Smooth muscle cell of the brain vasculature (primary cell): ENCODE measurements at places on chromosomes 1 and 21.

DNA sequence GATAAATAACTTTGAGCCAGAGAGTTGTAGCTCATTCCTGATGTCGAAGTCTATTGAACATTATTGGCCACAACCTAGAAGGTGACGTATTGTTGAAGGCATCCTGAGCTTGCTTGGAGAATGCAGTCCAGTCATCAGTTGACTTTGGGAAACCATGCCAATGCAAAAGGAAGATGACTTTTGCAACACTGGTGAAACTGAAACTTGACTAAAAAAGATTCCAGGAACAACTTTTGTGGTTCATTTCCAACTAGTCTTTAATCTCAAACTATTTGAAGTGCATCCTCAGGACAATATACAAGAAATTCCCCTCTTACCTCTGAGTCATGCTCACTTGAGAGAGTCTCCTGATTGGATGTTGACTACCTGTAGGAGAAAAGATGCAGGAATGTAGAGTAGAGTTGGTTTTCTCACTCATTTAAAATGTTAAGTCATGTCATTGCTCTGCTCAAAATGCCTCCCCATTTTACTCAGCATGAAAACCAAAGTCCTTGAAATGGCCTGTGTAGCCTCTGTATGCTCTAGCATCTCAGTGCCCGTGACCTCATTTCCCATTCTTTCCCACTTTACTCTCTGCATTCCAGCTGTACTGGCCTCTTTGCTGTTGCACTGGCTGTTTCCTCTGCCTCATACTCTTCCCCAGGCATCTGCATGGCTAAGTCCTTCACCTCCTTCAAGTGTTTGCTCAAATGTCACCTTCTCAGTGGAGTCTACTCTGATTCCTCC, 24.4 kb upstream of the LEPR start:
- no peak for DNase-seq

GRCh38 chr1:36857754-36858153, 176.6 kb downstream of the GRIK3 start:
- DNase-seq: no peak

DNA sequence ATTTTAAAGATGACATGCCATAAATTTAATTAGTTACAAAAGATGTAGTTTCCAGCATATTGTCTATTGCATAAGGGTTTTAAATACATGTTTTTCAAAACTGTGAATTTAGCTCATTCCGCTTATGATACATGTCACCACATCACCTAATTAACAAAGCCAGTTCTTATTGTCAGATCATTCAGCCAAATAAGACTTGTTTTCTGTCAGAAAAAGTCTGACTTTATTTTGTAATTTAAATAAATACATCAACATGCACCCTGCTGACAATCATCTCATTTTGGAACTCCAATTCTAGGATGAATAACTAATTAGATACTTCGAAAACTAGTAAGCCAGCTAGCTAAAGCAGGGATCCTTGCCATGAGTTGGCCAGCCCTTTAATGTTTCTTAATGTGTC, 110.9 kb upstream of the APP start:
- DNase-seq: no peak

DNA sequence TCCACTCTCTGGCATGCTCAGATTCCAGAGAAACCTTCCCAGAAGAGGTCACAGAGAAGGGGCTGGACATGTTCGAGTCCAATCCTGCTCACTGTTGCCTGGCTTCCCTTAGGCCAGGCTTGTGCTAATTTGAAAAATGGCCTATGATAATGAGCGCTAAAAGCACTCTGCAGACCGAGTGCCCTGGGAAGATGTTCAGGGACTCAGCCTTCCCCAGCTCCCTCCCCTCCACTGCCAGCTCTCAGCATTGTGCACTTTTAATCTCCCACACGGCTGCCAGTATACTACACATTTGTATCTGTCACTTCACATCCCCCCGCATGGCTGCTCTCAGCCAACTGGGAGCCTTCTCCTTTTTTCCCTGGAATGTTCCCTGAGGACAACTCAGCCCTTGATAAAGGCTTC, 24.1 kb downstream of the FAM163A start:
- no peak for DNase-seq

DNA sequence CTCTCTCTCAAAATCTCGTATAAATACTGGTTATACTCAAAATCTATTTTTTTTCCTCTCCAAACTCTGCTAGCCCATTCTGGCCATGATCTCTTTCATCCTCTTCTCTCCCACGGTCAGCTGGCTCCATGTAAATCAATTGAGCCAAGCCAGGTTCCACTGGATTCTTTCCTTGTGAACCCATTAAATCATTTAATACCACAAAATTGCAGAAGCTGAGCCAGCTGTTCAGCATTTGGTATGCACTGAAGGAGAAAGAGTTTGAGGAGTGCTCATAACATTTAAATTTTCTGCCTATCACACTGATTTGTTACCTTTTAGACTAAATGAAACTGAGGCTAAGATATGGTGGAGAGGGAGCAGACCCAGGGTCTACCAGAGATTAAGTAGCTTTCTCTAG, 29.1 kb upstream of the TADA1 start:
- DNase-seq: no peak

DNA sequence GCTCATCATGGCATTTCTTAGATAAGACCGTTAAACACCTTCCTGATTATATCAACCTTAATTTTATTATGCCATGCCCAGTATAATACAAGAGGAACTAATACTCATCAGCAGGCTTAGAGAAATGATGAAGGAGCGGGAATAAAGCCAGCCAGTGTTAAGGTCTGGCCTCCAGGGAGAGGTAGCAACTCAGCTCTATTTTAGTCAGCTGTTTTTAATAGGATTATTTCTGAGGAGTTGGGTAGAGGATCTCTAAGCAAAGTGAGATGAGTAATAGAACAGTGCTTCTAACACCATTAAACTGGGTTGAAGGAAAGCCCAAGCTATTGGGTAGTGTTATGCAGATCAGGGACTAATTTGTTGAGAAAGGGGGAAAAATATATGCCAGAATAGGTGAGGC, 921.5 kb downstream of the TTLL7 start:
- DNase-seq: no peak

- DNase-seq: no peak
Observed at GRCh38 chr1:202289009-202289408, 52.7 kb downstream of the UBE2T start.

- no peak for DNase-seq
Observed at GRCh38 chr1:104878203-104878909, 1128.7 kb downstream of the AMY1C start.

- DNase-seq: no peak
Observed at GRCh38 chr1:36909946-36910725, 124.2 kb downstream of the GRIK3 start.

DNA sequence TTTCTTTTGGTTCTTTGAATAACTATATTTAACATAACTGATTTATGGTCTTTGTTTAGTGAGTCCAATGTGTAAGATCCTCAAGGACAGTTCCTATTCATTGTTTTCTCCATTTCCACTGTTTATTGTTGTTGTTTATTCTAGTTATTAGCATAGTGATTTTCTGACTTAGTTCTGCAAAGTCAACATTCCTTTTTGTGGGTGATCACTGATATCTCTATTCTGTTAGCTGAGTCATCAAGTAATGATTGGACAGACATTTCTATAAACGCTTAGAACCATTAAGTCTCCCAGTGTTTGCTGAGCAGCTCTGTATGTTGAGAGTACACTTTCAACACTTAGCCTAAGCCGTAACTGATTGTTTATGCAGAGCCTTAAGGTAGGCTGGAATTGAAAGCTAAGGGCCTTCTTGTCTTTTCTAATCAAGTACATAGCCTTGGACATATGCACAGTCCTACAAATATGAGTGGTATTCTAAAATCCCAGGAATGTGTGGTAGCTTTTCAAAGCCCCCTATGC, 87.1 kb downstream of the SLC5A9 start:
- DNase-seq: no peak

DNA sequence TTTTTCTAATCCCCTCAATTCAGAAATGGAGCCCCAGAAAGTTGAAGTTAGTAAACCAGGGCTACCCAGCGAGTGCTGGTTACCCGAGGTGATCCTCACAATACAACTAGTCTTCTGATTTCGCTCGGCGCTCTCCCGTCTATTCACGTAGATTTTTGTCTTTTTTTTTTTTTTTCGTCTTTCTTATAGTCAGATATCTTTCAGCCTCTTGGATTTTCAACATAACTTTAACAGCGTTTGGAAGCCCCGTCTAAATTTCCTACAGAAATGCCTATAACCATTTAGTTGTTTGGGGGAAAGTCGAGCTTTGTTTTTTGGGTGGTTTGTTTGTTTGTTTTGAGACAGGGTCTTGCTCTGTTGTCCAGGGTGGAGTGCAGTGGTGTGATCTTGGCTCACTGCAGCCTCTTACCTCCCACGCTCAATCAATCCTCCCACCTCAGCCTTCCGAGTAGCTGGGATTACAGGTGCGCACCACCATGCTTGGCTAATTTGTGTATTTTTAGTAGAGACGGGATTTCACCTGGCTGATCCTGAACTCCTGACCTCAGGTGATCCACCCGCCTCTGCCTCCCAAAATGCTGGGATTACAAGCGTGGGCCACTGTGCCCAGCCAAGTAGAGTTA, 818 bp upstream of the TMEM50B start:
- no peak for DNase-seq

DNA sequence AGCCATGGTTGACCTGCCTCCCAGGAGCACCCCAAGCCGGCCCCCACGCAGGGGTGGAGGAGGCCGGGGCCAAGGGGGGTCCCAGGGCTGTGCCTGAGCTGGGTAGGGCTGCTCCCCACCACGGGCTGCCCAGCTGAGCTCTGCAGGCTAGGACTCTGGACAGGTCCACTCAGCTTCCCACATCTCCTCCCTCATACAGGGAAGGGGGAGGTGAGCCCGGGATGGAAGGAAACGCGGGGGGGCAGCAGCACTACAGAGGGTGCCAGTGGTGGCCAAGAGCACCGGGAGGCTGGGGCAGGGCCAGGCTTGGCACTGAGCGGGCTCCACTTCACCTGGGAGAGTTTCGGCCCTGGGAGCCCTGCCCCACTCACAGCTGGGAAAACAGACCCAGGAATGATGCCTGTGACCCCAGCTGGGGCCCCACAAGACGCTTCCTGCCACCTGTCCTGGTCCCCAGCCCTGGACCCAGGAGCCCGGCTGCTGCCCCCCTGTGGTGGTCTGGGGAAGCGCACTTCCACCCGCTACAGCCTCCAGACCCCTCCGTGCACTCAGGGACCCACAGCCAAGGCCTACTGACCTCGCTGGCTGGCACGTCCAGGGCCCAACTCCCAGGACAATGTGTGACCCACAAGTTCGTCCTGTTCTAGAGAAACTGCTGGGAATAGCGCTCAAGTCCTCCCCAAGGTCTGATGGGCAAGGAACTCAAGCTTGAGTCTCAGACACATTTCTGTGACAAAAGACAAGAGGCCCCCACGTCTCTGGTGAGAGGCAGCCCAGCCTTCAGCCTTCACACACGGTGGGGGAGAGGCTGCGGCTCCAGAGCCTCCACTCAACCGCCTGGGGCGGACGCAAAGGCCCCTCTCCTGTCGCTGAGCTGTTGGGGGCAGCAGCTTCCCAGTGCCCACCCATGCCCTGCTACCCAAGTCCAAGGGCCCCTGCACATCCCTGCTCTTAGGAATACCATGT, 3.0 kb downstream of the AURKAIP1 start:
- DNase-seq: no peak

GRCh38 chr1:155608888-155609225, 1.2 kb upstream of the MSTO1 start:
- no peak for DNase-seq

DNA sequence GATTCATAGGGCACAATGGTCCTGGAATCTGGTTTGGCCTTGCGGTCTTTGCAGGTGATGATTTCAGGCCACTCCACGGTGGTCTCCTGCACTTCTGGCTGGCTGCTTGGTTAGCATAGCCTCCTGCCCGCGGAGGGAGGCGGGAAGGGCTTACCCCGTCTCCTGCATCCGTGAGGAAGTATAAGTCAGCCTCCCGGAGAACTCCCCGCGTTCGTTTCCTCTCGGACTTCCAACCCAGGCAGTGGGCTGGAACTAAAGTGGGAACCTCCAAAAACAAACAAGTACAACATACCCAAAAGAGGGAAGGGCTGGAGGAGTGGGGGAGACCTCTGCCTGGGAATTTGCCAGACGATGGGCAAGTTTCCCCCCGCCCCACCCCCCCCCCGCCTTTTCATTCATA, 939 bp upstream of the CCN1 start:
- DNase-seq: no peak

GRCh38 chr1:906600-907420, 16.9 kb upstream of the SAMD11 start:
- DNase-seq: no peak

DNA sequence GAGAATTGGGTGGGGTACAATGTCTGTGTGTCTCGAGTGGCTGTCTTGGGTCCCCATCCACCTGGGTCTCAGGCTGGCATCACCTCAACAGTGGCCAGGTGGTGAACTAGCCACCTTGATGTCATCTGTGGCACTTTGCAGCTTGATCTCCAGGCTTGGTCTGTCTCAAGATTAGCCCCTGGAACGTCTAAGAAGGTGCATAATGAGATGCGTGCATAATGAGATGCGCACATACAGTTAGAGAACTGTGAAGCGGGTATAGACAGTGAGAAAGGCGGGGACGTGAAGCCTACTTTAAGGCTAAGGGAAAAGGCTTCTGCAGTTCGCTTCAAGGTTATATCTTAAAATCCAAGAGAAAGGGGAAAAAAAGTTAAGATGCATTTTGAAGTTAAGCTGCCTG, 98.7 kb downstream of the WDR4 start:
- DNase-seq: no peak

GRCh38 chr1:196425513-196425912, 182.7 kb downstream of the KCNT2 start:
- DNase-seq: no peak

GRCh38 chr1:64578270-64578973, 108.5 kb downstream of the CACHD1 start:
- DNase-seq: no peak

- peak; percentile 4 for DNase-seq
Observed at GRCh38 chr1:181033128-181033798, 520 bp upstream of the MR1 start.

DNA sequence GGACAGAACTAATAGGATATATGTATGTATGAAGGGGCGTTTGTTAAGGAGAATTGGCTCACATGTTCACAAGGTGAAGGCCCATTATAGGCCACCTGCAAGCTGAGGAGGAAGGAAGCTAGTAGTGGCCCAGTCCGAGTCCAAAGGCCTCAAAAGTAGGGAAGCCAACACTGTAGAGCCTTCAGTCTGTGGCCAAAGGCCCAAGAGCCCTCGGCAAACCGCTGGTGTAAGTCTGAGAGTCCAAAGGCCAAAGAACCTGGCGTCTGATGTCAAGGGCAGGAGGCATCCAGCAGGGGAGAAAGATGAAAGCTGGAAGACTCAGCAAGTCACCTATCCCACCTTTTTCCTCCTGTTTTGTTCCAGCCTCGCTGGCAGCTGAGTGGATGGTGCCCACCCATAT, 24.5 kb downstream of the BACH1 start:
- no peak for DNase-seq

DNA sequence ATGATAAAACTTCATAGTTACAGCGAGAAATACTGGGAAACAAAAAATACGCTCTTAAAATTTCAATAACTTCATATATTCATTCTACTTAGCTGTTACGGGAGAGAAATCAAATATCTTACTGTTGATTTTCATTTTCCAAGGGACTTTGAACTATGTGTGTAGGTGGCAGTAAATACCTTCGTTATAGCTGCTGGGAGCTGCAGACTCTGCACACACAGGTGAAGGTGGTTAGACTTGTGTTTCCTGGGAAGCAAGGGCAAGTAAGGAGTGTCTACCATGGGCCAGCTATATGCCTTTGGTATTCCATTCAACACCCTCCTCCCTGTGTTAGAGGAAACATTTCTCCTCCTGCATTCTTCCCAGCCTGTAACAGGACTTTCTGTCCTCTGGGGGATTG, 51.4 kb upstream of the DIRAS3 start:
- no peak for DNase-seq

- DNase-seq: no peak
Observed at GRCh38 chr1:39907528-39908453, 6.1 kb upstream of the MYCL start.
